ENCODE measurements at places on chromosomes 6 and 20. TPM values are rescaled to one million over a fixed set of nuclear protein-coding genes. Genes with fewer than 3 reads are reported as not detected.

- no peaks in the 10 kb centered on the region for H3K36me3 ChIP-seq
- peaks cover 5% of the 10 kb centered on the region for H3K4me1 ChIP-seq
- H3K4me3 ChIP-seq: no peak overlapping the region
- H3K27me3 ChIP-seq: no peaks in the 10 kb centered on the region
Measured at GRCh38 chr6:16392010-16392409, 153.6 kb downstream of the GMPR start.

- no peak overlapping the region for H3K27ac ChIP-seq
- H3K36me3 ChIP-seq: no peaks in the 10 kb centered on the region
- H3K4me3 ChIP-seq: no peak overlapping the region
- H3K27me3 ChIP-seq: no peaks in the 10 kb centered on the region
Measured at GRCh38 chr6:73286752-73287151, 23.8 kb upstream of the KHDC1 start.

The TUBE1 gene
- 54.4 TPM for total RNA-seq

- H3K27ac ChIP-seq: no peak overlapping the region
- no peak for DNase-seq
- H3K27me3 ChIP-seq: no peaks in the 10 kb centered on the region
- no peaks in the 10 kb centered on the region for H3K4me1 ChIP-seq
Measured at GRCh38 chr20:20063941-20064702, 11.8 kb downstream of the CFAP61 start.

- H3K4me3 ChIP-seq: peak overlapping the region; percentile 75
- no peak for DNase-seq
- peak overlapping the region; percentile 90 for H3K27ac ChIP-seq
- H3K4me1 ChIP-seq: no peaks in the 10 kb centered on the region
Measured at GRCh38 chr20:36572701-36573102, 695 bp upstream of the TGIF2 start.

The GPX6 gene
- total RNA-seq: not detected

- no peaks in the 10 kb centered on the region for H3K36me3 ChIP-seq
- H3K4me3 ChIP-seq: no peak overlapping the region
- peaks cover 3% of the 10 kb centered on the region for H3K27me3 ChIP-seq
- no peak for DNase-seq
Measured at GRCh38 chr6:34093854-34094430, 51.9 kb downstream of the GRM4 start.

The PMEPA1 gene
- 5.6 TPM for total RNA-seq

DNA sequence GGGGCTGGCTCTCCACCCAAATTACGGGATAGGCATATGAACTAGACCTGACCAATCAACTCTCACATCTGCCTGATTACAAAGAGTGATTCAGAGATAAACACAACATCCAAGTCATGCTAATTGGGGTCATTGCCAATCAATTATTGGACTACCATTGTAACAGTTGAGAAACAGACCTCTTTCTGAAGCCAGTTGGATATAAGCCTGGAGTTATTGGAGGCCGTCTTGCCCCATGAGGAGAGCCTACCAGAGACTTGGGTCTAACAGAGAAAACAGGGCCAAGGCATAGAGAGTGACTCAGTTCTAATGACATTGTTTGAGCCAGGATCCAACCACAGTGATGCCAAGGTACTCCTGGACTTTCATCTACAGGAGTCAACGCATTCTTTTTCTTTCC, 39.4 kb upstream of the HIVEP2 start:
- H3K4me3 ChIP-seq: no peak overlapping the region
- no peak for DNase-seq
- no peaks in the 10 kb centered on the region for H3K36me3 ChIP-seq
- H3K4me1 ChIP-seq: no peaks in the 10 kb centered on the region
- no peaks in the 10 kb centered on the region for H3K27me3 ChIP-seq

The PKIB gene
- total RNA-seq: 0.59 TPM

The SYCP2L gene
- total RNA-seq: 4.9 TPM

The ADAM33 gene
- total RNA-seq: 215 TPM

DNA sequence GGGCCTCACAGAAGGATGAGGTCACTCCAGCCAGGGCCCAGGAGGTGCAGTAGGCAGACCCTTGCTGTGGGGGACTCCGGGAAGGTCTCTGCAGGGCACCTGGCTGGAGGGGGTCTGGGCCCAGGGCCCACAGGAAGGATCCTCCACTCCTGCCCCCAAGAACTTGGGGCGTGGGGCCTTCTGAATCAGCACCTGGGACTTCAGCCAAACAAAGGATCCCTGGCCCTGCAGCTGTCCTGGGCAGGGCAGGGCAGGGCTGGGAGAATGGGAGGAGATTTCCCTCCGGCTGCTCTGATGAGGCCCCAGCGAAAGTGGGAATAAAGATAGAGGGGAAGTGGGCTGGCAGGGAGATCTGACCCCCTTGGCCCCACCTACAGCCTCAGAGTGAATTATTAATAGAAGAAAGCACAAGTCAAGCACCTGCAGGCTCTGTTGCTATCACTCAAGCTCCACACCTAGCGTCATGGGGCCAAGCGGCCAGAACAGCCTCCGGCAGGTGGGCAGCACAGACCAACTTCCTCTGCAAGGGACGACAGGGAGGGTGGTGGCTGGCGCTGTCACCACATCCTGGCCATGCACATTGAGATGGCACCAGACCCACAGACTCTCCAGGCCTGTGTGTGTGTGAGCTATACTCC, 61.6 kb upstream of the MRPS10 start:
- peak overlapping the region; percentile 4 for H3K27ac ChIP-seq
- no peaks in the 10 kb centered on the region for H3K27me3 ChIP-seq
- no peaks in the 10 kb centered on the region for H3K4me1 ChIP-seq
- no peak overlapping the region for H3K4me3 ChIP-seq
- H3K36me3 ChIP-seq: no peaks in the 10 kb centered on the region
- DNase-seq: peak; percentile 39

GRCh38 chr6:112061605-112062004, 7.7 kb downstream of the CCN6 start:
- H3K27ac ChIP-seq: no peak overlapping the region
- DNase-seq: no peak
- H3K27me3 ChIP-seq: no peaks in the 10 kb centered on the region
- H3K4me3 ChIP-seq: no peak overlapping the region
- no peaks in the 10 kb centered on the region for H3K4me1 ChIP-seq
- no peaks in the 10 kb centered on the region for H3K36me3 ChIP-seq

The GNRH2 gene
- 2.3 TPM for total RNA-seq

DNA sequence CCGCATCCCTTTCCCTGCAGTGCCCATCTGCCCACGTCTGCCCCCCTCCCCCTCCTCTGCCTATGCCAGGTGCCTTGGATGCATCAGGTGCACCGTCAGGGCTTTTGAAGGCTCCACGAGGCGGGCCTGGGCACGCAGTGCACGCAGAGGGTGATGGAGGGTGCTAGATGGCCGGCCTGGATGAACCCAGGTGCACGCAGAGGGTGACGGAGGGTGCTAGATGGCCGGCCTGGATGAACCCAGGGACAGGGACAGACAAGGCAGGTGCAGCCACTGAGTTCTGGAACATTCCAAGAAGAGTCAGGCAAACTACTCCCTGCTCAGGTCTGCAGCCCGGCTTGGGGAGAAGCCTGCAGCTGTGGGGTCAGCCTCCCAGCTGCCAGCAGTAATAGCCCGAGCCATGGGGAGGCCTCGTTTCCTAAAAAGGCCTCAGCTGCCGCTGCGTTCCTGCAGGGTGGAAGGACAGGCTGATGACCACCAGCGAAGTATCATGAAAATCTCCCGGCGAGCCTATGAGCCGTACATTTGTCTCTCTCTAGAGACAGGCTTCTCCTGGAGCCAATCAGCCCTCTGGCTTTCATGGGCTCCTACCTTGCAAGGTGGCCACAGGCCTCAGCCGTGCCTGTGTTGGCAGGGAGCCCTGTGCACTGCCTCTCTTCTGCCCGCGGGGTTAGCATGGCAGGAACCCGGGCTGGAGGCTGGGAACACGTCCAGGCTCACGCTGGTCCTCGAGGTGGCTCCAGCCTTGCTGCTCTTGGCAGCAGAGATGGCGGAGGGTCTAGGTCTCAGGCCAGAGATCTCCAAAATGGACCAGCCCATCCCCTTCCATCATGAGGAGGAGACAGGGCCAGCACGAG, 29.6 kb downstream of the NTSR1 start:
- no peak overlapping the region for H3K4me3 ChIP-seq
- no peaks in the 10 kb centered on the region for H3K4me1 ChIP-seq
- no peak for DNase-seq
- peaks cover 5% of the 10 kb centered on the region for H3K27me3 ChIP-seq
- no peak overlapping the region for H3K27ac ChIP-seq

The BTBD3 gene
- total RNA-seq: 124 TPM

The RAE1 gene
- total RNA-seq: 72.0 TPM

The ENPP4 gene
- total RNA-seq: 6.8 TPM

DNA sequence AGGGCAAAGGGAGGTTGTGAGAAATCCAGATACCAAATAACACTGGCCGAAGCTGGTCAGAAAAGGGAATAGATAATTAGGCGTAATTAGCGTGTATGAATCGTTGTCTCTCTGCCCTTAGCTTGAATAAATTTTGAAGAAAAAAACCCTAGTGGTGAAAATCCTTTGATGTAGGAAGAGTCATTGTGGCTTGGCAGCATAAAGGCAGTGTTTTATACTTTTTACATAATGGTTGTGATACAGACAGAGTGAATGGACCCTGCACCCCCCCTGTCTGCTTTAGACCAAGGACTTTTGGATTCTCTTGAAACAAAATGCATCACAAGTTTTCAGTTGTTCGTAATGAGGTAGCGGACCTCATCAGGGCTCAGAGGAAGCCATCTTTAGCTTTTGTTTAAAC, 126.5 kb downstream of the AFG1L start:
- no peaks in the 10 kb centered on the region for H3K4me1 ChIP-seq
- DNase-seq: no peak
- no peaks in the 10 kb centered on the region for H3K36me3 ChIP-seq
- no peak overlapping the region for H3K27ac ChIP-seq
- H3K4me3 ChIP-seq: no peak overlapping the region

- H3K27ac ChIP-seq: no peak overlapping the region
- no peaks in the 10 kb centered on the region for H3K27me3 ChIP-seq
- H3K4me1 ChIP-seq: no peaks in the 10 kb centered on the region
- DNase-seq: no peak
- H3K36me3 ChIP-seq: no peaks in the 10 kb centered on the region
- no peak overlapping the region for H3K4me3 ChIP-seq
Measured at GRCh38 chr20:37958856-37959520, 56.1 kb downstream of the VSTM2L start.

The APOM gene
- not detected for total RNA-seq

The ARMH2 gene
- not detected for total RNA-seq

DNA sequence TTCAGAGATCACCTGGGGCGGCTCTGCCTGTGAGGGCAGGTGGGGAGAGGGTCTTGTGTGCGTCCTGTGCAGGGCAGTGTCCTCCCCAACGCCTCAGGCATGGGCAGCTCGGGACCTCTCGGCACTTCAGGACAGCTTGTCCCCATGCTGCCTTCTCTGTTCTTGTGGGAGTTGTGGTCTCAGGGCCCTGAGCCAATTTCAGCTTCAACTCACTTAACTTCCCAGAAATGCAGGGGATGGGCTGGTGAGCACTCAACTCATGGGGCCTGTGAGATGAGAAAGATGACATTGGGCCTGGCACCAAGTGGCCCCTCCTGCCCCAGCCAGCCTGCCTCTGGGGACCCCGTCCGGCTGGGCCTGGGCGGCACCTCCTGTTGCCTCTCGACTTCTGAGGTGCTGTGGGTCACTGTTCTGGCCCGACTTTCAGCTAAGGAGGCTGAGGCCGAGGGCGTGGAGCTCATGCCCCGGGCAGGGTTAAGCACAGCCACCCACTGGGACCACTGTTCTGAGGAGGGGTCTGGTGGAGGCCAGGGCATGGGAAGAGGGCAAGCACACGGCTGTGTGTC, 6.7 kb downstream of the RGS19 start:
- no peaks in the 10 kb centered on the region for H3K4me1 ChIP-seq
- no peak for DNase-seq
- H3K36me3 ChIP-seq: no peaks in the 10 kb centered on the region
- no peak overlapping the region for H3K4me3 ChIP-seq
- H3K27ac ChIP-seq: no peak overlapping the region

- H3K27ac ChIP-seq: no peak overlapping the region
- H3K27me3 ChIP-seq: no peaks in the 10 kb centered on the region
- DNase-seq: no peak
- H3K4me1 ChIP-seq: no peaks in the 10 kb centered on the region
- no peaks in the 10 kb centered on the region for H3K36me3 ChIP-seq
- no peak overlapping the region for H3K4me3 ChIP-seq
Measured at GRCh38 chr6:72267470-72267869, 354.4 kb upstream of the KCNQ5 start.

DNA sequence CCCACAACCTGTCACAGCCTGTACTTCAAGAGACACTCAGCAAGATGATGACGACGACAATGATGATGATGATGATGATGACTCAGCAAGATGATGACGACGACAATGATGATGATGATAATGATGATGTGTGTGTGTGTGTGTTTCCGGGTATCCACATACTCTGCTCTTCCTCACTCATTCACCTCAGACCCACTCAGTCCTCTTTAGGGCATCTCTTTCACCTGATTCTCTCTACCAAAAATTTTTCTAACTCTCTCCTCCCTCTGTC, 1.2 kb upstream of the EIF6 start:
- H3K27ac ChIP-seq: no peak overlapping the region
- H3K4me3 ChIP-seq: no peak overlapping the region
- no peaks in the 10 kb centered on the region for H3K36me3 ChIP-seq
- H3K27me3 ChIP-seq: no peaks in the 10 kb centered on the region
- H3K4me1 ChIP-seq: peaks cover 9% of the 10 kb centered on the region

GRCh38 chr20:62378215-62378614, 8.7 kb upstream of the RPS21 start:
- no peak overlapping the region for H3K27ac ChIP-seq
- no peaks in the 10 kb centered on the region for H3K36me3 ChIP-seq
- no peaks in the 10 kb centered on the region for H3K27me3 ChIP-seq
- no peak for DNase-seq

GRCh38 chr6:85389151-85389797, 60.6 kb upstream of the NT5E start:
- H3K27me3 ChIP-seq: no peaks in the 10 kb centered on the region
- no peak for DNase-seq
- no peaks in the 10 kb centered on the region for H3K4me1 ChIP-seq
- H3K4me3 ChIP-seq: no peak overlapping the region
- no peaks in the 10 kb centered on the region for H3K36me3 ChIP-seq
- H3K27ac ChIP-seq: no peak overlapping the region

The LIME1 gene
- 10.5 TPM for total RNA-seq

- no peaks in the 10 kb centered on the region for H3K27me3 ChIP-seq
- H3K36me3 ChIP-seq: no peaks in the 10 kb centered on the region
- peak; percentile 40 for DNase-seq
- H3K27ac ChIP-seq: peak overlapping the region; percentile 99
- peaks cover 5% of the 10 kb centered on the region for H3K4me1 ChIP-seq
Measured at GRCh38 chr6:31829633-31830283, 2.2 kb downstream of the HSPA1B start.

The WFDC12 gene
- total RNA-seq: not detected
